Mesenteric fat pad (tissue), 1 donor: ENCODE measurements at places on chromosomes 16 and 17. TPM values are rescaled to one million over a fixed set of nuclear protein-coding genes. Genes with fewer than 3 reads are reported as not detected.

Gene CCL11
- total RNA-seq = 4.0 TPM

Gene SHCBP1
- 0.29 TPM for total RNA-seq

Gene CTRB1
- 4.8 TPM for total RNA-seq

- no peak for DNase-seq
Observed at GRCh38 chr16:86432691-86433090, 77.6 kb upstream of the FOXF1 start.

DNA sequence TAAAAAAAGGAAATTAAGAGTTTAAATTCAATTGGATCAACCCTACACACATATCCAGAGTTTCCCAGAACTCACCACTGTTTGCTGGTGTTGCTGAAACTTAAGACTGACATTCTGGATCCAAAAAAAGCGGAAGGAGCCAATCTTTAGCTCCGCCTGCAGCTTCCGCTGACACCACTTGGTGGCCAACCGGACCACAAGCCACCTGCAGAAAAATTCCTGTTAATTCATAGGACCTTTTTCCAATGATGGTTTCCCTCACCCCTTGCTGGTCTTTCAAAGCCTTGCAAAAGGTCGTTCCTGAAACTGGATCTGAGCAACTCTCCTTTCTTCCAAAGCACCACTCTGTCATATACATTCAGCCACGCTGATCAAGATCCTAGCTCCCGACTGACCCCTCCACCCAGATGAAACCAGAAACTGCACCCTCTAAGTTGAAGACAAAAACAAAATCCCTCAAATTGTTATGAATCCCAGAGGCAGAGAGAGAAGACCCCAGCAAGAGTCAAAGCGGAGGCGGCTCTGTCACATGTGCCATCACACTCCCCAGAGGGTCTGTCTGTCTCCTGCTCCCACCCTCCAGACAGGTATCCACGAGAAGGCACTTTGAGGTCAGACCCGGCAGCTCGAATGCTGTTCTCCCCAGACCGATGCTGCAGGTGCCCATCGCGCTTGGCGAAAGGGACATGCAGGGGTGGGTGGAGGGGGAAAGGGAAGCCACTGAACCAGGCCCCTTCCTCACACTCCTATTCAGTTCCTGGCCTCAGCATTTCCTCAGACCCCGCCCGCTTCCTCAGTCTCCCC lies 773 bp downstream of the BLTP2 start:
- no peak for DNase-seq

DNA sequence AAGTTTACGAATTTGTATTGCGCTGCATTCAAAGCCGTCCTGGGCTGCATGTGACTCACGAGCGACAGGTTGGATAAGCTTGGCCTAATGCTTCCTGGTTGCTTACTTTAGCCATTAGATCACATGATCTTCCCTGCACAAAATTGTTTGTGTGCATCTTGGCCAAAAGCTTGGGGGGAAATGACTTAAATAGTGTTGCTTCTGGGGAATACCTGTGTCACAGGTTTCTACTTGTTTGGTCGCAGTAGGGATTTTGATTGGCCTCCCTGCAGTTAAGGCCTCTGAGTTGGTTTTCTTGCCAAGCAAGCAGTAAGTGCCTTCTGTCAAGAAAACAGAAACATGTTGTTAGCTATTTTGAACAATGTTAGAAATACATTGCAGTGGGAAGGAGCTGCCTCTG lies 39.6 kb upstream of the DUSP14 start:
- DNase-seq = no peak

DNA sequence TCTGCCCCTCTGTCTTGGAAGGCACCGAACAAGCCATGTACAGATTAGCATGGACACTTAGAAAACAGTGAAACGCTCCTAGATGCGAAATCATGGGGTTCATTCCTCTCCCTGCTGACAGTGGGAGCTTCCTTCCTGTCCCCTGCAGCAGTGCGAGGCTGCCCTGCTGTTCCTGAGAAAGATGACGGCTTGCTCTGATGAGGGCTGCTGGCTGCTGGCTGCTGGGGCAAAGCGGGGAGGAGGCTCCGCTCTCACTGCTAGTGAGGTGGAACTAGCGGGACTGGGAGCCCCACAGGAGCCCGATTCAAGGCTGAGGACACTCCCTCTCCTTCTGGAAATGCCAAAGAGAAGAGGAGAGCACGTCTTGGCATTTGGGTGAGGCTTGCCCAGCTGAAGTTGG lies 25.9 kb upstream of the CACNG4 start:
- DNase-seq = no peak

DNA sequence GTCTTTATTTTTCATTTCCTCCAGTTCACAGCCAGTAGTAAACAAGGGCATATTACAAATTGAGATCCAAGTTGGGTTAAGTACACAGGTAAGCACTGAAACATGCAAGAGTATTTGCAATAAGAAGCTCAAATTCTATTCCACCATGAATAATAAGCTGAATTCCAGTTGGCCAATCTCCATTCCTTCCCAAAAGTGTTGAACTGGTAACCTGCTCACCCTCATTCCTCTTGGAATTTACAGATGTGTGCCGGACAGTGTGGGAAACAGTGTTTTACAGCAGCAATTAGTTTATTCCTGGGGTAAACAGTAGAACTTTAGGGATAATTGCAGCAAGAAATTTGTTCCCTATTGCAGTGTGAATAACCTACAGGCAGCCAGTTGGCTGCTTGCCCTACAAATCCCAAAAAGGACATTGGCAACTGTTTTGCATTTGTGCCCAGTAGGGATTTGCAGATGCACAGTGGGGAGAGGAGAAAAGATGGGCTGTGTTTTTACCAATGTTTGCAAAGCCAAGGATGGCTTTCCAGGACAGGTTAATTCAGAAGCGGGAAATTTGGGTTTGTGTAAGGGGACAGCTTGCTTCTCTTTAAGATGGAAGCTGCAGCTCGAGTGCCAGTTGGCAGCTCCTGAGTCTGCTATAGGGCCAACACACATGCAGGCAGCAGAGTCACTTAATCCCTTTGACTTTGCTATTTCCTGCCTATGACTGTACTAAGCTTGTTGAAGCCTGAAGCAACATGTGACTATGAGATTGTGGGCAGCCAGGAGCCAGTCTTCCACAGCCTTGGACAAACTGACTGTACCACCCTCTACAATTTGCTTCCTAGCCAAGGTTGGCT lies 318.9 kb downstream of the MAP2K6 start:
- no peak for DNase-seq

- DNase-seq = peak; percentile 57
Observed at GRCh38 chr16:11679250-11679649, 11.0 kb downstream of the SNN start.

GRCh38 chr17:31677681-31678080 lies 181.4 kb downstream of the COPRS start:
- DNase-seq = peak; percentile 51

DNA sequence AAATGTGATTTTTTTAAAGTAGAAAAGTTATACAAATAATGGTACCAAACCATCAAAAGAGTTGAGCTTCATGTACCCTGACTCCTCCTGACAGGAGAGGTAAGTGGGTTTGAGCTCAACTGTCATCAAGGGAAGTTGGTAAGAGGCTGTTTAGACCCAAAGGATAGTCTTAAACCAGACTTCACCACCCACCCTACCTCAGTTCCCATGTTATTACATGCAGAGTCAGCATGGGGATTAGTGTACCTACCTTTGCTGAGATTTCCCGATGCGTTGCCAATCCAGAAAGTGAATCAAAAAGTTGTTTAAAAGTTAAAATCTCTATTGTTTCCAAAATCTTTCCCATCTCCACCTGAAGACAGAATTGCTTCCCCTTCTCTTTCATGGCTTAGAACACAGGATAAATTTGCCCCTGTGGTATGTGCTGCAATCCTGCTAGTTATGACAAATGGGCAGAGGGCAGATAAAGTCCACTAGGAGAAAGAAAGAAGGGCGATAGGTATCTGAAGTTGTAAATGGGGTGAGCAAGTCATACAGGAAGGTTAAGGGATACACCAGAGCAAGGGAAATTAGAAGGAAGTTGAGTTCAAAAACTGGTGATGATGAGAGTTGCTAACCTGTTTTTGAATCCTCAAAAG lies 72.8 kb downstream of the NEUROD2 start:
- DNase-seq = no peak

GRCh38 chr16:21263640-21264570 lies 14.2 kb downstream of the CRYM start:
- no peak for DNase-seq

- DNase-seq = no peak
Observed at GRCh38 chr17:47278561-47278960, 24.9 kb downstream of the ITGB3 start.
